ENCODE measurements at places on chromosomes 2 and 18.

GRCh38 chr2:126715111-126715510, 59.2 kb downstream of the GYPC start:
- DNase-seq = no peak

- DNase-seq = no peak
Observed at GRCh38 chr2:163011000-163011399, 172.4 kb upstream of the KCNH7 start.

- DNase-seq = peak; percentile 26
Observed at GRCh38 chr2:184597571-184597991, 748 bp upstream of the ZNF804A start.

GRCh38 chr2:101752716-101753616, 55.5 kb downstream of the MAP4K4 start:
- DNase-seq = no peak

DNA sequence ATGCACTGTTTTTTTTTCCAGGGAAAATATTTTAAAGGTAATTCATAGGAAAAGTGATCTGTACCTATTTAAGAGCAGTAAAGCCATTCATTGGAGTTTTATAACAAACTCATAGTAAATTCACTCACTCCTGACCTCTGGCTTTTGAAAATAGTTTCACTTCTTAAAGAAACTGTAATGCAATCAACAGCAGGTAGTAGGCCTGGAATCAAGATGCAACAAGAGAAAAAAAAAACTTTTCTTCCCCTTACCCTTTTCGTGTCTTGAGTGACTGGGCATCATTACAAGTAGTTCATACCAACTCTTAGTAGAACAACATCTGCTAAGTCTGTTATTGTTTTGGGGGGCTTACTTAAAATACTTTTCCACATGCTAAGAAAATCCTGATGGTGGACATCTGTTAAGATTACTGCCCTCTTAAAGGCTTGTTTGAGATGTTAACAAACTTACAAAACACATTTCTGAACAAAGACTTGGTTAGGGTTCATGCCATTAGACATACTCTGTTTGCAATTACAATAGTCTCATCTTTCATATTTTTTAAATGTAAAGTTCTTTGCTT, 164.1 kb upstream of the FOSL2 start:
- DNase-seq = no peak

DNA sequence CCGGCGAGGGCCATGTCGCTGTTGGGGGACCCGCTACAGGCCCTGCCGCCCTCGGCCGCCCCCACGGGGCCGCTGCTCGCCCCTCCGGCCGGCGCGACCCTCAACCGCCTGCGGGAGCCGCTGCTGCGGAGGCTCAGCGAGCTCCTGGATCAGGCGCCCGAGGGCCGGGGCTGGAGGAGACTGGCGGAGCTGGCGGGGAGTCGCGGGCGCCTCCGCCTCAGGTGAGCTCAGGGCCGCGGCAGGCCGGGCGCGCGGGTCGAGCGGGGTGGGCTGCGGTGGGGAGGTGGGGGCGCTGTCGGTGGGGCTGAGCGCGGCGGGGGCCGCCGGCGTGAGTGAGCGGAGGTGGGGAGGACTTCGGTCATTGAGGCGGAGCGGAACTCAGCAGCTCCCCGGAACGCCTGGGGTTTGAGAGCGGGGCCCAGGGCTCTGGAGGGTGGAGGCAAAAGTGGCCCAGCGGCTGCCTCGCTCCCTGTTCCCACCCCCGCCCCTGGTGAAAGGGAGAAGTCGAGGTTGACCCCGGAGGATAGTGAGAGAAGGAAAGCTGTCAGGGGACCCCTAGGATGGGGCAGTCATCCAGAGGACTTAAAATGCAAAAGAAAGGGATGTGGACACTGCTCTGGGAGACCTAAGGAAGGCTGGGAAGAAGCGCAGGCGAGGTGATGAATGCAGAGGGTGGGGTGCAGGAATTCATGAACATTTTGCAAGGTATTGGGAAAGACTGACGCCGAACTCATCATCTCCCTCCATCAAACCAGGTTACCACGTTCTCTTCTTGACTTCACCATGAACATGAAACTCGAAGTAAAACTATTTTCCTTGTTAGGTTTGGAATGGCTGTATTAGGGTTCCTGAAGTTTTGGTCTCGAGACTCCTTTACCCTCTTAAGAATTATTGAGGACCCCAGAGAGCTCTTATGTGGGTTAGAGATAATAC, 633 bp downstream of the MALT1 start:
- DNase-seq = peak; percentile 76

DNA sequence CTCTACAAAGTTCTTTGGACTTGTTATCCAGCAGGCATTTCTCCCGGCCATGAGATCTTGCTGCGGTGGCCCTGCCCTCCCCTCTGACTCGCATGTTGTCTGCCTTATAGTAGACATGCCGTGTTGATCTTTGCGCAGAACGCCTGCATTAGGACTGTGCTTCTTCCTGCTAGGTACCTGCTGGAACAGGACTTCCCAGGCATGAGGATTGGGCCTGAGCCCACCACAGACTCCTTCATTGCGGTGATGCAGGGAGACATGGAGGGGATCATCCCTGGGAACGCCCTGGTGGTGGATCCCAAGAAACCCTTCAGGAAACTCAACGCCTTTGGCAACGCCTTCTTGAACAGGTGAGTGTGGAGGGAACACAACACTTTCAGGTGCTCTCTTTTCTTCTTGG, 10.1 kb downstream of the EHD3 start:
- no peak for DNase-seq

DNA sequence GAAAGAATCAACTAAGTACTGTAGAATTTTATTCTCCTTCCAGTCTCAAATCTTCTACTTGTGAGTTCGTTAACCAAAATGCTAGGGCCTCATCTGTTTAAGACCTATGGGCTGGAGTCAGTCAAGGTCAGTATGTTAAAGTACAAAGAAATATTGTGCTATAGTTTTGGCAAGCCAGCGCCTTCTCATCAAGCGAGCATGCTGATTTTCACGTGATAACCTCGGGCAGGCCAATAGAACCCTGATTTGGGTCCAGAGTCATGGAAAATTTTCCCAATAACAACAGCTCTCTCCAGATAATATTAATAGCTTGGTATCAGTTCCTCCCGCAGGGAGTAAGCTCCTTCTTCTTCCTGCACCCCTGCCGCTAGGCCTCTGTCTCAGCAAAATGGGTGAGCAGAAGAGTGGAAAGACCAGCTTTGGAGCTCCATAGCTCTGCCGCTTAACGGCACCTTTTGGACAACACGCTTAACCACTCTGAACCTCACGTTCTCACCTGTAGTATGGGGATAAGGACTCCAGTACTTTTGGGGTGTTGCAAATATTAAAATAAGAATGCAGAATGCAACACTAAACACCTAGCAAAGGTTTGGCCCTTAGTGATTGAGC, 11.7 kb downstream of the CABLES1 start:
- DNase-seq = no peak

Measured in Right ventricle myocardium inferior (tissue), 1 donor.